GM04504 (cell line): ENCODE measurements at places on chromosomes 13 and 19.

DNA sequence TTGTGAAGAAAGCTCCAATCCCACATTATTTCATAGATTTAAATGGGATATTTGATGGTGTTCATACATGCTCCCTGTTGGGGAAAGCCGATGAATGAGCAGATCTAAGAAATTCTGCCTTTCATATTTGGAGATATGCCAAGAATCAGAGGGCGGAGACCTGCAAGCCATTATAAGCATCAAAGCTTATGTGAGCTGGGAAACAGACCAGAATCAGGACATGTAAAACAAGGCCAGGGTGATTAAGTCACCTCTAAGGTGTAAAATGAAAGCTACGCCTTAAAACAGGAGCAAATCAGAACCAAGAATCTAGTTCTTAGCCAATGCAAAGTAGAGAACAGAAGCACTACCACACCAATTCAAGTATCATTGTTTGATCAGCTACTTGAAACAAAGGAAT is 392.4 kb downstream of the DCT start:
- no peak for DNase-seq

GRCh38 chr19:2449019-2449418 is 7.7 kb downstream of the LMNB2 start:
- no peak for DNase-seq

DNA sequence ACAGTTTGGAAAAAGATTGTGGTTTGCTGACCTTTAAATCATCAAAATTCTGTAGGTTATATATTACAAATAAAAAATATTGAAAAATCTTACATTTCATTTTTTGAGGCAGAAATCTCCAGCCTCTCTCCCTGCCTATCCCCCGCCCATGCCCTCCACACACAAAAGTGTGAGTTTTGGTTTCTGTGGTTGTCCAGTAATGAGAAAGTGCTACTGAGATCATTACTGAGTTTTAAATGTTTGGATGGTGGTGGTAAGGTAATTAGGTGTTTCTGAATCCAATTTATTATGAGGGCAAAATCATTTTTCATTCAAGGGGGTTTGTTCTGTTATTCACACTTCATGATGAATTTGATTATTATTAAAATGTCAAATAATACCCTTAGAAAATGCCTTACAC is 448.0 kb upstream of the SLC10A2 start:
- DNase-seq = no peak

DNA sequence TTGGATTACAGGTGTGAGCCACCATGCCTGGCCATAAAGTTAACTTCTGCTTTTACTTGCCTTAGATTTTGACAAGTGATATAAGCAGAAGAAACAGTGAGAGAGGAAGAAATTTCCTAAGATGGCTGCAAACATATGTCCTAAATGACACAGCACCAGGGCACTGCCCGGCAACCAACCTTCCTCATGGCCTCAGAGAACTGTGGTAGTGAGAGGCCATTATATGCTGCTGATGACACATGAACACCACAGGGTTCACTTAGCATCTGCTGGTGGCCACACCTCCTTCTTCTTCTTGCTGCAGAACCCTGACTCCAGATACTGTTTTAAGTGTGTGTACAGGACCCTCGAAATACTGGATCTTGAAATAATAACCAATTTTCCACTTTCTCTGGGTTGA is 88.2 kb downstream of the KCTD12 start:
- DNase-seq = no peak

DNA sequence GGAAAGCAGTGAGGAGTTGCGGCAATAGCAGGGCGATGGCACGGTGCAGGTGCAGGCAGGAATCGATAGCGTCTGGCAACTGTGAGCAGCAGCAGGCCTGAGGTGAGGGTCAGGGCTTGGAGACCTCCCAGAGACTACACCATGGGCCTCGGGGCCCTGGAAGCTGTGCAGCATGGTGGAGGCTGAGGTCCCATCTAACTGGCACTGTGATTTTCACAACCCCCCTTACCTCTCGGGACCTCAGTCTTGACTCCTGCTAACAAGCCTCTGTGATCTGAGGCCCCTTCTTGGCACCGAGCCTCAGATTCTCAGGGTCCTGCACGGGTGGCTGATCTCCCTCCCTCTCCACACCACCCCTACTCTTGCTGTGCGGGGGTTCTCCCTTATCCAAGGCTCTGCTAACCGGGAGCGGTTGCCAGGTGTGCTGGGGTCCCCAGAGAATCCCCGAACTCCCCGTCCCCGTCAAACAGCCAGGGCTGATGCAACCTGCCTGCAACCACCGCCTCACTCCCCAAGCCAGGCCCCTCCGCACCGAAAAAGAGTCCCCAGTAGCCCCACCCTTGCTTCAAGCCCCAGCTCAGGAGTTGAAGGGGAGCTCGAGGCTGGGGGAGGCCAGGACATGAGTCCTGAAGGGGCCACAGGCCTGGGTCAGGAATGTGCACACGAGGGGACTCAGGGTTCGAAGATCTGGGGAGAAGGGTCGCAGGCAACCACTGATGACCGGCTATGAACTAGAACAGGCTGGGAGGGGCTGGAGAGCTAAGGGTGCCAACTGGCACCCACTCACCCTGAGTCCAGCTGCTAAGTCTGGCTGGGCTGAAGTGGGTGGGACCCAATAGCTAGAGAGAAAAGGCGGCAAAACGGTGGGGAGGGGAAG is 4.8 kb upstream of the ATF5 start:
- DNase-seq = no peak

GRCh38 chr13:79090552-79091124 is 315.4 kb downstream of the RBM26 start:
- DNase-seq = no peak

GRCh38 chr19:43692385-43692784 is 22.4 kb upstream of the PLAUR start:
- DNase-seq = no peak
